Tongue (tissue), 3 donors: ENCODE measurements at places on chromosomes 6 and 20. TPM values are rescaled to one million over a fixed set of nuclear protein-coding genes. Genes with fewer than 3 reads are reported as not detected.

- DNase-seq: no peak
These were observed 73.1 kb downstream of the SPTLC3 start for GRCh38 chr20:13081877-13082276.

Gene FNDC11
- total RNA-seq: 0.10 TPM

Gene C6orf118
- 0.72 TPM for total RNA-seq

Gene ABCF1
- 36.4 TPM for total RNA-seq
